T-cell (primary cell): ENCODE measurements at places on chromosomes 2 and 18.

- no peak for DNase-seq
Measured at GRCh38 chr2:215693999-215694580, 258.2 kb upstream of the FN1 start.

DNA sequence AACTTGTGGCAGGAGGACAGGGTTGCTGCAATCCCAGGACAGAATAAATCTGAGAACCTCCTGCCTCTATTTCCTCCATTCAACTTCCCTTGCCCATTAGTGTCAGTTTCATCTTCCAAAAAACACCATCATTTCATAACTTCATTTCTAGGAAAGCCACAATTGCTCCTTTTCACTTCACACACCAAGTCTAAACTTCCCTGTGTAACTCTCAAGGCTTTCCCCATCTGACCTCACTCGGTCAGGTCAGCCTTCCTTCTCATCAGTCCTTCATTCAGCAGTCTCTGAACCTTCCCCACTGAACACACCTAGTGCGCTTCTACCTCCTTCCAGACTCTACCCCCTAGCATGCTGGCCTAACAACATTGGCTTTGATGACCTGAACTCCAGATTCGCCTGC, 35.8 kb downstream of the TCF7L1 start:
- DNase-seq = no peak

- DNase-seq = no peak
Measured at GRCh38 chr2:200810998-200811332, 745 bp upstream of the BZW1 start.

- no peak for DNase-seq
Measured at GRCh38 chr2:29113891-29114321, 1.3 kb upstream of the CLIP4 start.

DNA sequence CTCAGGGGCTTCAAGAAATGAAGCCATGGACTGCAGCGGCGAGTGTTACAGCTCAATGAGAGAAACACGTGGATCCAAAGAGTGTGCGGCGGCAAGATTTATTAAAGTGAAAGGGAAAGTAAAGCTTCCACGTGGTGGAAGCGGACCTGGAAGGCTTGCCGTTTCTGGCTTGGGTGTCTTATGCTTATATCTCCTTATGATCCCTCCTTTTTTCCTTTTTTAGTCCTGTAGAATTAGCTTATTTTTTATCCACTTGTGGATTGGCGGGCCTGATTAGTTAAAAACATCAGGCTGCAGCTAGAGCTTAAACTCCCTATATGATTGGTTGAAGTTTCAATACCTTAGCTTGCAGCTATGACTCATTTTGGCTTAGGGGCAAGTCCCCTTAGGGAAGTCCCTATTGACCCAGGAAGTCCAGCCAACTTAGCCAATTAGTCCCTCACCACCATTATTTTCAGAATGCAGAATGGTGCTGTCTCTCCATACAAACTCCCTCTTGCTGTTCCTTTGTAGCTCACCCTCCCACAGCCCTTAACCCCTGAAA, 11.6 kb upstream of the HNMT start:
- DNase-seq = no peak

DNA sequence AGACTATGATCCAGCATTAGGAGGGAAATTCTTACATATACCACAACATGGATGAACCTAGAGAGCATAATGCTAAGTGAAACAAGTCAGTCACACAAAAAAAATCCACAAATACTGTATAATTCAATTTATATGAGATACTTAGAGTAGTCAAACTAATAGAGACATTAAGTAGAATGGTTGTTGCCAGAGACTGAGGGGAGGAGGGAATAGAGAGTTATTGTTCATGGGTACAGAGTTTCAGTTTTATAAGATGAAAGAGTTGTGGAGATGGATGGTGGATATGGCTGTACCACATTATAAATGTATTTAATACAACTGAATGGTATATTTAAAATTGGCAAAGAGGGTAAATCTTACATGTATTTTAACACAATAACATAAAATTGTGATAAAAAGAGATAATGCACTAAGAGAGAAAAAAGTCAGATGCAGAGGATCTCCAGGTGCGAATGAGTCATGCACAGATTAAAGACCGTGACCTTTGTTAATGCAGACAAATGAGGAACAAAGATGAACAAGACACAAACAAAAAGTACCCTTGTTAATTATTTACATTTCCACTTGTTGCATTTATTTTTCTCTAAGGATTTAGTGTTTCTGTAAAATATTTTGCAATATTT, 541.7 kb upstream of the MEX3C start:
- DNase-seq = no peak

DNA sequence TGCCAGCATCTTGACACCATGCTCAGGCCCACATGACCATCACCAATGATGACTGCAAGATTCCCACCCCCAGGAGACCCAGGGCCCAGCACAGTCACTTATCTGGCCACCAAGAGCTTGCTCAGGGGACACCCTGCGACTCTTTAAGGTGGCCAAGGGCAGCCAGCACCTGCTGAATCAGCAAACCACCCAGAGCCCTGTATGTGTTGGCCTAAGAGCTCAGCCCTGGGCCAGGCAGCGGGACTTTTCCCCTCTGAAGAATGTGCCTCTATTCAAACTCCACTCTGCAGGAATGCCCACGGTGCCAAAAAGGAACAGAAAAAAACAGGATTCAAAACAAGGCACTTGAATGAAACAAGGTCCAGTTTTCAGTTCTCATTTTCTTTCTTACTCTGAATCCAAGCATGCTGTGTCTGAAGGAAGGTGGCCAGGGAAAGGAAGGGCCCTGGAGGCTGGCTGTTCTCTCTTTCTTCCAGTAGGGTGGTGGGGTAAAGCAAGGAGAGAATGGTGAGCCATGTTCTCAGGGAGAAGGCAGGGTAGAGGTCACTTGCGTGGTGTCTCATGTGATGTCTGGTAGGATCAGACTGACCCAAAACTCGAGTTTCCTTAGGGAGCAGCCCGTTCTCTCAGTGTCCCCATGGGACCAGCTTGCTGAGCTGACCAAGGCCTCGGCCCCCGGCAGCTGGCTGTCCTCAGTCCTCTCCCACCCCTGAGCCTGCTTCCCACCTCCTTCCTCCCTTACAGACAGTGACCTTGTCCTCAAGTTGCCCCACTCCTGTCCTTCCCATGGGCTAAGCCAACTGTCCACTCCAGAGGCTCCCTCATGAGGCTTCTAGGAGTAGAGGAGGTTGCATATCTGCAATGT, 150.0 kb downstream of the RNF152 start:
- no peak for DNase-seq

GRCh38 chr18:59345556-59345955, 13.5 kb downstream of the LMAN1 start:
- DNase-seq = no peak

DNA sequence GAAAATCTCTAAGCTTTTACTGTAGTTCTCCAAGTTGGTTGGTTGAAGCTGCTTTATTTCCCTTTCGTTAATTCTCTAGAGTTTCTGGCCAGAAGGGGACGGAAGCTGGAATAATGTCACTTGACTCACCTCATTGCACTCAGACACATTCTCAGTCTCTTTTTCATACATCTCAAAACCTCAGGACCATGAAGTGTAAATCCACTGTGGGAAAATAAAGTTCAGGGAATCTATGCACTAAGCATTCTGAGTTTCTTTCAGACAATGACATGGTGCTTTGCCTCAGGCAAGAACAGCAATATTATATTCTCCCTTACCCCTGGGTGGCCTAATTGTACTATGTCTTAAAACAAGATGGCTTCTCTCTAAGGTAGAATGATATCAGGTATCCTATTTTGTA, 167.8 kb downstream of the PRPF40A start:
- no peak for DNase-seq

- DNase-seq = no peak
Measured at GRCh38 chr2:46552079-46552478, 72.7 kb downstream of the TMEM247 start.

GRCh38 chr2:187612857-187613256, 58.6 kb upstream of the TFPI start:
- DNase-seq = no peak

DNA sequence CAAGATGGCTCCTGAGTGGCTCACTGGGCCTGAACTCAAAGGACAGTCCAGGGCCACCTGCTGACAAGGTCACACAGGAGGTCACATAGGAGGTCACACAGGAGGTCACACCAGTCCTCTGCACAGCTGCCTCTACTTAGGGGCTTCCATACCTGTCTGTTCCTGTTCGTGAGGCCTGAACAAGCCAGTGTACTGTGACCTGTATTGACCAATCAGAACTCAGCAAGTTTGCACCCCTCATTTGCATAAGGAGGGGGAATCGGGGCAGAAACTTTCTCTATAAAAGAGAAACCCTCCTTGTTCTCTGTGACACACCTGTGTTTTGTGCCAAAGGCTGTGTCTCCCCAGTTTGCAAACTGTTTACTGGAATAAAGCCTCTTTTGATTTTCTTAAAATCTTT, 478.9 kb downstream of the EIPR1 start:
- DNase-seq = no peak
